ENCODE measurements at places on chromosomes 7 and 10.
A peak's percentile ranks its signal among the peaks of the same experiment; 100 is the strongest.

- DNase-seq = no peak
These were observed 332.6 kb downstream of the SH2D4B start for GRCh38 chr10:80870282-80870681.

- DNase-seq = no peak
These were observed 33.7 kb upstream of the DGKI start for GRCh38 chr7:137880432-137880831.

- DNase-seq = no peak
These were observed 21.5 kb upstream of the EPHB6 start for GRCh38 chr7:142833174-142834048.

DNA sequence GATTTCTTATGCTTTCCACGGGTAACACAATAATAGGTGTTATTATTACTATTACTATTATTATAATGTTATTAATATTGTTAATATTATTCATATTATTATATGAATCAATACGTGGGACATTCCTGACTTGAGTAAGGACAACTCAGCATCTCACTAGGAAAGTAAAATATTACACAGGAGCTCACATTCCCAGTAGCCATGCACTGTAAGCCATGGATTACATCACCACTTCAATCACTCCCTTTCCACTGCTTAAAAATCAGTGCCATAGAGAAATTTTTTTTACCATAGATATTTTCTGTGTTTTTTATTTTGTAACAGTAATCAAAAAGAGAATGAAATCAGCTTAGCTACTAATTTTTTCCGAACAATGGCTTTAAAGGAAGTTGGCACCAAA lies 68.5 kb upstream of the DGKI start:
- no peak for DNase-seq

DNA sequence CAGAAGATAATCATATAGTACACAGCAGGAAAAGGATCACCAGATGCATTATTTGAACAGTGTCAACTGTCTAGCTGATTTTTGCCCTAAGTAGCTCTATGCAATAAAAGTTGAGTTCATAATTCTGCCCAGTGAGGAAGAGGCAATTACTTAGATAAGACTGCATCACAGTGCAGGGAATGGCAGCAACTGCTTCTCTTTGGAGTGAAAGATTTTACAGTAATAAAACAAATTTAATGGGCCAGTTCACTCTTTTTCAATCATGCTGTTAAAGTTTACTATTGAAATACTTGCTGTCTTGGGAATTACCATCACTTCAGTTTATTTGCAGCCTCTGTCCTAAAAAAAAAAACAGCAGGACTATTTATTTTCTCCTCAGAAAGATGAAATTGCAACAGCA lies 907.9 kb downstream of the ANKRD7 start:
- DNase-seq = no peak

- DNase-seq = no peak
These were observed 36.9 kb downstream of the DDIT4 start for GRCh38 chr10:72310636-72311035.

GRCh38 chr10:88271761-88272543 lies 311.2 kb downstream of the RNLS start:
- no peak for DNase-seq

DNA sequence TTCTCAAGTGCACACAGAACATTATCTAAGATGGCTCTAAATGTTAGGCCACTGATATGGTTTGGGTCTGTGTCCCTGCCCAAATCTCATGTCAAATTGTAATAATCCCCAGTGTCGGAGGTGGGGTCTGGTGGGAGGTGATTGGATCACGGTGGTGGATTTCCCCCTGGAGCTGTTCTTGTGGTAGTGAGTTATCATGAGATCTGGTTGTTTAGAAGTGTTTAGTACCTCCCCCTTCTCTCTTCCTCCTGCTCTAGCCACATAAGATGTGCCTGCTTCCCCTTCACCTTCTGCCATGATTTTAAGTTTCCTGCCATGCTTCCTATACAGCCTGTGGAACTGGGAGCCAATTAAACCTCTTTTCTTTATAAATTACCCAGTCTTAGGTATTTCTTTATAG lies 11.2 kb upstream of the GSTK1 start:
- DNase-seq = no peak

DNA sequence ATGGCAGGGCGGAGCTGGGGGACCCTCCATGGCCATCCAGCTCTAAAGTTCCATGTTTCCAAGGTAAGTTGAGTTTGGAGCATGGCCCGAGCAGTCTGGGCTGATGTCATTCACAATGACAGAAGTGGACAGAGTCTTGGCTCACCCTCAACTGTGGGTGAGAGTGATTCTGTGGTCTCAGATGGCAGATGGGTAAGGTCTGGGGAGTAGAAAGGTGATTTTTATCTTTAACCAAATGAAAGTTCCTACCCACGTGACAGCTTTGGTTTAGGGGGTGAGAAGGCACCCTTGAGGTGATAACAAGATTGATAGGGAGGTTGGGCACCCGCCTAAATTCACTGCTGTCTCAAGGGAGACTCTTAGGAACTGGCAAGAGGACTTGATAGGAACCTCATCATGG lies 57.6 kb upstream of the PDZD8 start:
- peak; percentile 19 for DNase-seq

GRCh38 chr10:100510533-100511308 lies 8.9 kb downstream of the SEC31B start:
- no peak for DNase-seq

- no peak for DNase-seq
These were observed 607.7 kb downstream of the GALNT17 start for GRCh38 chr7:71739520-71740173.

Measured in cardiac septum (tissue), 1 donor.